ENCODE measurements at places on chromosomes 7 and 10.

DNA sequence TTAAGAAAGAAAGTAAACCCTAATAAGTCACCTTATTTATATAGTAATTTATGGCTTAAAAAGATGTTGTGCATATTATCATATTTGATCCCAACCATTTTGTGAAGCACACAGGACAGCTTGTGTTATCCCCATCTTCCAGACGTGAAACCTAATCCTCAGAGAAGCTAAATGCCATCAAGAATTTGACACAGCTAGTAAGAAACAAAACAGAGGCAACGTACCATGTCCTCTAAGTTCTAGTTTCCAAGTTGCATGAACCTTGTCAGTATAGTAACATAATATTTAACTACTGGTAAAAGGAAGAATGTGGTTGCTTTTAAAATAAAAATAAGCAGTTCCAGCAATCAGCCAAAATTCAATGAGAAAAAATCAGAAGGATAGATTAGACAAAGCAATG lies 41.5 kb downstream of the PTN start:
- no peak for DNase-seq

DNA sequence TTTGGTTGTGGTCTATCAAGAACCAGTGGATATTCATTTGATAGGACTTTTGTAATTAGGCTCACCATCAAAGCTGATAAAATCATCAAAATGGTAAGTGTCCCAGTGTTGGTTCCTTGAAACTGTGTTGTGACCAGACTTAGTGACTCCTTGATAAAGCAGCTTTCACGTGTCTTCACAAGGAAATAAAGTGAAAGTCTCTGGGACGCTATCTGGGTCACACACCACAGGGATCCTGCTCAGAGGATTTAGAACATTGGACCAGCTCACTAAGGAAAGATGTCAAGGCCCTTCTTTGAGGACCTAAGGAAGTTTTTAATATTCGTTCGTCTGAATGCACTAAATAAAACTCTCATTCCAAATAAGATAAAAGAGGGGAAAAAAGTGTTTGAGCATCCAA lies 193.1 kb downstream of the RNLS start:
- DNase-seq: no peak

GRCh38 chr10:3822541-3823330 lies 37.7 kb upstream of the KLF6 start:
- no peak for DNase-seq

- DNase-seq: no peak
Measured at GRCh38 chr10:103463499-103463898, 4.8 kb upstream of the CALHM1 start.

GRCh38 chr7:70589590-70589989 lies 542.4 kb upstream of the GALNT17 start:
- no peak for DNase-seq

GRCh38 chr10:7189909-7190308 lies 220.9 kb downstream of the SFMBT2 start:
- no peak for DNase-seq

- peak; percentile 92 for DNase-seq
Measured at GRCh38 chr7:44073664-44074348, 8.4 kb upstream of the PGAM2 start.

DNA sequence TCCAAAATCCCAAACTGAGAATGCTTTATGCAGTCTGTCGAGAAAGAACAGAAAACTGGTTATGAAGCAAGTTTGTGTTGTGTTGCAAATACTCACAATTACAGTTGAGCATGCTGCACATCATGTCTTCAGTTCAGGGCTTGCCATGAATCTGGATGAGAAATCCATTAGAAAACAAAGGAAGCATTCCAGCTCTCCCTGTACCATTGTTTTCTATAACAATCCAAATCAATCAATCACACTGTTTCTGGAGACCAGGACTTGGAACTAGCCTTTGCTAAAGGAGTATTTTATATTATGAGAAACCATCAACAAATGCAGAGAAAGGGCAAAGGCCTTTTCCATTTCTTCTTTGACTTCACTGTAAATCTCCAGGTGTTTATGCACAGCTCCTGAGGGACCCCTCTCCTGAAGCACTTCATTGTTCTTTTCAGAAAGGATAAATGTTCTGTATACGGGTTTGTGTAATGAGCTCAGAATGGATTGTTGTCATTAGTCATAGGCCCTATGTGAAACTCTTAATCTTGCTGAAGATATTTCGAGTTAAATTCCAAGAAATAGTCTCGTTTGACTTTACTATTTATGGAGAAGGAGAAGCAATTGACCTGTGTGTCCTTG lies 364.7 kb upstream of the POM121L12 start:
- no peak for DNase-seq

DNA sequence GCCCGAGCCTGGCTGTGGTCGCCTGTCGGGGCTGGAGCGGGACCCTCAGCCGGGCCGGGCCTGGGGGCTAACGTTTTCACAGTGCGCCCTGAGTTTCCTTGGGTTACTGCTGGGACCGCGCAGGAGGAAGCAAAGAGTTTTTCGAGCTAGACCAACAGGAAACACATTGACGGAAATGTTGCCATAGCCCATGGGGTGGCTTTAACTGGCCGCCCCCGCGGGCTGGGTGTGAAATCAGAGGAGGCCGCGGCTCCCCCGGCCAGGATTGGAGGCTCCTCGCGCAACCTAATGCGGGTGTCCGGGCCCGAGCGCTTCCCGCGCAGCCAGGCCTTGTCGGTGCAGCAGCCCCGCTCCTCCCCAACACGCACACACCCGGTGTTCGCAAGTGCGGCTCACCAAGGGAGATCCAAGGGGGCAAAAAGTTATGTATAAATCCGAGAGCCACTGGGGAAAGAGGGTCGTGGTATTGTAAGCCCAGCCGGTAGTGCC lies 1.9 kb downstream of the HHEX start:
- no peak for DNase-seq

DNA sequence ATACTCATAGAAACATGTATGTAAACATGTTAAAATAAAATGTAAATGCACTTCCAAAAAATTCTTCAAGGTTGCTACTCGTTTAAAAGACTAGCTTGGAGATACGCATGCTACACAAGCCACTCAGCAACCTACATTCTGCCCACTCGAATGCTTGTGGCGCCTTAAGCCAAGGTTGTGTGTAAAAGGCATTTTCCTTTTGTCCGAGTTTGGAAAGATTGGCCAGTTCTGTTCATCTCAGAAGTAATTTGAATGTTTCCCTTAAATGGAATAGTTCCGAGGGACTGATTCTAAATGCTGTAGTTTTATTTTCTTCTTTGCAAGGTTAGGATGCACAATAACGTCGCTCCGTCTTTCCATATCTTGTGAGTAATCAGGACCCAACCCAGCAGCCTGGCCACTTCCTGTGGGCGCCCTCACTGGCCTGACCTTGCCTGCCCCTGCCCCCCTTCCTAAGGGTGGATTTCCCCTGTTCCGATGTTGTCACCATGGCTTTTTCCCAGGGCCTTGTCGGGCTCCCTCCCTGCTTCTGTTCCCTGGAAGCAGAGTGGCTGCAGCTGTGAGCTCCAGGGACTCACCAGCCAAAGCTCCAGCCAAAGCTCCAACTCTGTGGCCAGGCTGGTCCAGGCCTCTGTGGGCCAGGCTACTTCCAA lies 70.6 kb downstream of the PTPRE start:
- no peak for DNase-seq

DNA sequence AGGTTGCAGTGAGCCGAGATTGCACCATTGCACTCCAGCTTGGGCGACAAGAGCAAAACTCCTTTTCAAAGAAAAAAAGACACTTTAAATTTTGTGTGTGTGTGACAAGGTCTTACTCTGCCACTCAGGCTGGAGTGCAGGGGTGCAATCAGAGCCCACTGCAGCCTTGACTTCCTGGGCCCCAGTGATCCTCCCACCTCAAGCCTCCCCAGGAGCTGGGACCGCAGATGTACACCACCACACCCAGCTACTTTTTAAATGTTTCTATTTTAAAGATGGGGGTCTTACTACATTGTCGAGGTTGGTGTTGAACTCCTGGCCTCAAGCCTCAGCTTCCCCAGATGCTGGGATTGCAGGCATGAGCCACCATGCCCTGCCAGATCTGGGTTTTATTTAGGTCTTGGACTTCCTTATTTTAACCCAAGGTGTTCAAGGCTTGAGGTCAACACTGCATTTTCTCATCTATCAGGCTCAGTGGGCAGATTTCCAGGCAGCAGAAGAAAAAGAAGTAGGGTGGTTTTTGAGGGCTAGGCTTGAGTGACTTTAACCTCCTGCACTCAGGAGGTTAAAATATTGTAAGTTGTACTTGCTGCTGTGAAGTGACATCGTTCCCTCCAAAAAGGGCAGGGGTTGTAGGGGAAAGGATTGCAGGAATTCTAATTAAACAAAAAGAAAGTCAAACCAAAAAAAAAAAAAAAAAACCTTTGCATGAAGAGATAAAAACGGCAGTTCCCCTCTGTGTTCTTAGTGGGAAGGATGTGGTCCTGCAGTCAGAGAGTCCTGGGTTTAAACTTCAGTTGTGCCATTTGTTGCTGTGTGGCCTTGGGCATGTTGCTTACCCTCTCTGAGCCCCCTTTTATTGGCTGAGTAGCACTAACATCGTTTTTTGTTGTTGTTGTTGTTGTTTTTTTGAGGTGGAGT lies 71.5 kb downstream of the CARD11 start:
- DNase-seq: peak; percentile 14

DNA sequence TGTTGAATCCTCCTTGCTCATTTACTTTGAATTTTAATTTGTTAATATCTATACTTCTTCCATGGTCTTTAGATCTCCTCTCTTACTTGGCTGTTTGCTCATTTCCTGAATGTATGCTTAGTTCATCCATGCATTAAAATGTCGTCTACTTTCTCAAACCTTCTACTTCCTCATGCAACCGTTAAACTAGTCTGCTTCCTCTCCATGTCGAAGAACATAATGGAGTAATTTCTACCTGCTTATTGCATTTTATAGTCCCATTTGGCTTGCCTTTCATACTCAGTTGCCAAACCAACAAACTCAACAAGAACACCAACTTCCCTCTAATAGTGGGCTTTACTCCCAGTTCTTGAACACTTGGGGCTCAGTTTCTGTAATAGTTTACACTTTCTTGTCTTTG lies 43.8 kb upstream of the SEMA3D start:
- no peak for DNase-seq

- no peak for DNase-seq
Measured at GRCh38 chr7:46934198-46934825, 647.6 kb downstream of the TNS3 start.

DNA sequence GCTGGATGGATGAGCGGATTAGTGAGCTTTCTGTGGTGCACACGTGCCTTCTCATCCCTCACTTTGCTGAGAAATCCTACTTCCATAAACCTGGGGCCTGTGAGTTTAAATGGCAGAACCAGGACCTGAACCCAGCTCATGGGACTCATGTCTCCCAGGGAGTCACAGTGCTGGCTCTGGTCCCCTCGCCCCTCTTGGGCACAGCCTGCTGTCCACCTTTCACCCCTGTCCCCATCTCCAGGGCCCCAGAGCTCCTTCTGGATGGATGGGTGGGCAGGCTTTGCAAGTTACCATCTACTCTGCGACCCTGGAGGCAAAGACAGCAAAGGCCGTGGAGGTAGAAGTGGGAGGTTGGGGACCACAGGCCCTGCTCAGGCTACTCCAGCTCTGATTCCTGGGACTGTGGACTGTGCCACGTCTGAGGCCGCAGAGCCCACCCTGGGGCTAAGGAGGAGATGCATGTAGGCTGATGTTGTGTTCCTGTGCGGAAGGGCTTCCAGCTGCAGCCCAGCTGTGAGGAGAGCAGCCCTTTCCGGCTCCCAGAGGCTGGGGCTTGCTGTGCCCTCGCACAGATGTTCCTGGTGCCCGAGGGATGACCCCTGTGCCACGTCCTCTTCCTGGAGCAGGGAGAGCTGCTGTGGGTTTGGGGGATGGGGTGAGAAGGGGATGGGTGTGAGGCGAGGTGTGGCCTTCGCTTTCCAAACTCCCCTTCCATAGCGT lies 40.3 kb downstream of the PRF1 start:
- peak; percentile 74 for DNase-seq

GRCh38 chr10:69730251-69731156 lies 71.2 kb upstream of the COL13A1 start:
- DNase-seq: peak; percentile 85

DNA sequence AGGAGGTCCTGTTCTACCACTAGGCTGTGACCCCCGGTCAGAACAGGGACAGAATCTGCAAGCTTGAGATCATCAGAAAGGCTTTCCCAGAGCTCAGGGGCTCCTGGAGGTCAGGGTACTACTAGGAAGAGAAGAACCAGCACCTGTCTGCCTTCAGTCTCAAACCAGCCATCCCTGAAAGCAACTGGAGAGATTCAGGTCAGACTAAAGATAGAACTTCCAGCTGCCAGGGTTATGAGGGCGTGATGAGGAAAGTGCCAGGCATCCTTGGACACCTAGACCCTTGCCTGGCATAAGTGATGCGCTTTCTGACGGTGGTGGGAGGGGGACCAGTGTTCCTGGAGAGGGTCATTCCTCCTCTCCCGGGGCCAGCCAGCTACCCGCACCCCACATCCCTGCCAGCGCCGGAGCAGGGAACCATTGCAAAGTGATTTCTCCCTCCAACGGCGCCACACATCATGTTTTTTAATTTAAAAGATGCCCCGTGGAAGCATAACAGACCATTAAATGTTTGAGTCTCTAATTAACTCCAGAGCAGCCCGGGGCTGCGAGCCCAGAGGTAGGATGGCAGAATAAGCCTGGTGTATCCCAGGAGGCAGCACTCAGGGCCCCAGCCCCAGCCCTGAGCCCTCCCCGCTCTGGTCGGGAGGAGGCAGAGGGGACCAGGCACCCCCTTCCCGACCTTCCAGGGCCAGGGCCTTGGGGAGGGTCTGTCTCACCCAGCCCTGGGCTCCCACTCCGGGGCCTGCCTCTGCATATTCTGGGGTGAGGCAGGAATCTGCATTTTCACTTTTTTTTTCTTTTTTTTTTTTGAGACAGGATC lies 64.0 kb downstream of the ELFN1 start:
- no peak for DNase-seq

- no peak for DNase-seq
Measured at GRCh38 chr7:106001886-106002285, 38.8 kb downstream of the CDHR3 start.

GRCh38 chr10:94310369-94310768 lies 52.4 kb downstream of the NOC3L start:
- DNase-seq: no peak

DNA sequence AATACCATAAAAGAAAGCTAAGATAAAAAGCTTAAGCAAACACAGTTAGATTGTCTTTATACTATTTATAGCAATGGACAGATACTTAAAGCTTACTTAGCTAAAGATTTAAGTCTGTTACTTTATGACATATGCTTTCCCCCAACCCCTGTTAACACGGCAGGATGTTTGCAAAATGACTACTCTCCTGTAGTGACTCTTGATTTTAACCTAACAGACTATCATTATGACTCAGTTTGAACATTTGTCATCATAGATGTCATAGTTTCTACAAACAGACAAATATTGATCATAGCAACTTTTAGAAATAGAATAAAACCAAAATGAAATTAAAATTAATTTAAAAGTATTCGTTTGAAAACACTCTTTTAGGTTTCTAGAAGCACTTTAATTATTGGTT lies 7.8 kb upstream of the COMMD3 start:
- DNase-seq: no peak
